HFF-Myc (cell line): ENCODE measurements at places on chromosomes 13 and 19.

- no peak for DNase-seq
These were observed 5.2 kb upstream of the OPA3 start for GRCh38 chr19:45589768-45590167.

GRCh38 chr13:77065461-77066147 is 38.6 kb upstream of the FBXL3 start:
- no peak for DNase-seq

- DNase-seq: no peak
These were observed at the start of gene TDRD12 for GRCh38 chr19:32719611-32720059. Gene TDRD12, plus strand, starts transcription at chr19:32719767. Its CDS starts 306 bp downstream, at chr19:32720073.

DNA sequence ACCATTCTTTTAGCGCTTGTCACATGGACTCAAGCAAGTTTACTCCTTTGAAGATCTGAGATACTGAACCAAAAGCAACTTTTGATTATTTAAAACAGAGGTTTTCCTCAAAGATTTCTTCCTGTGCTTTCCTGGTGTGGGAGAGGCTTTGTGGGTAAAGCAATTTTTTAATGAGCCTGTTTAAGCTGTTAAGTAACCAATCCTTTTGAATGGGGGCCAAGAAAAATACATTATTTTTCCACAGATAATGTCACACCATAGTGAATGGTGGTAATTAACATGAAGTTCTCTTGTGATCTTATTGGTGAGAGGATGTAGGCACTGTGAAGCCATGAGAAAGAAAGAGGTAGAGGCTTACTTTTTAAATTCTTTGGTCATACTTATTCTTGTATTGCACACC is 55.8 kb upstream of the OBI1 start:
- no peak for DNase-seq

- DNase-seq: no peak
These were observed 662.0 kb upstream of the KLF12 start for GRCh38 chr13:74796157-74796556.
